ENCODE measurements at places on chromosomes 3 and 15.

GRCh38 chr3:38597502-38598060 is 51.9 kb downstream of the SCN5A start:
- no peak for DNase-seq

GRCh38 chr15:86611417-86612040 is 531.9 kb downstream of the AGBL1 start:
- no peak for DNase-seq

GRCh38 chr3:128492671-128493569 is at the start of gene GATA2:
GATA2 (minus strand) TSS chr3:128493201; CDS start chr3:128487031, 6,170 bp downstream.
- DNase-seq, result no peak

DNA sequence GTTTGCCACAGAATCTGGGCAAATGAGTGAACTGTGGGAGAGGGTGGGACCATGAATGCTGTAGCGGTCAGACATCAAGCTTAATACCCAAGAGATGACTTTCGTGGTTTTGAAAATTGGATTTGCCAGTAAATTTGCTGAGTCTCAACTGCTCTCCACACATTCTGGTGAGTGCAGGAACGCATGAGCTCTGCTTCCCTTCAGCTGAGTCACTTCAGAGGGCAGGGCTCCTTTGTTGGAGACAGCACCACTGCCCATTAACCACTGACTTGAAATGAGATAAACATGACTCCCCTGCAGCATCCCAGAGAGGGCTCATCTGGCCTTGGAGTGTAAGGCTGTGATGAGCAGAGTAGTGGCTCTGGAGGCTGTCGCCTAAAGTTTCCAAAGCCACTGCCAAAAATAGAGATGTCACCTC is 22.6 kb downstream of the RARRES1 start:
- DNase-seq, result no peak

DNA sequence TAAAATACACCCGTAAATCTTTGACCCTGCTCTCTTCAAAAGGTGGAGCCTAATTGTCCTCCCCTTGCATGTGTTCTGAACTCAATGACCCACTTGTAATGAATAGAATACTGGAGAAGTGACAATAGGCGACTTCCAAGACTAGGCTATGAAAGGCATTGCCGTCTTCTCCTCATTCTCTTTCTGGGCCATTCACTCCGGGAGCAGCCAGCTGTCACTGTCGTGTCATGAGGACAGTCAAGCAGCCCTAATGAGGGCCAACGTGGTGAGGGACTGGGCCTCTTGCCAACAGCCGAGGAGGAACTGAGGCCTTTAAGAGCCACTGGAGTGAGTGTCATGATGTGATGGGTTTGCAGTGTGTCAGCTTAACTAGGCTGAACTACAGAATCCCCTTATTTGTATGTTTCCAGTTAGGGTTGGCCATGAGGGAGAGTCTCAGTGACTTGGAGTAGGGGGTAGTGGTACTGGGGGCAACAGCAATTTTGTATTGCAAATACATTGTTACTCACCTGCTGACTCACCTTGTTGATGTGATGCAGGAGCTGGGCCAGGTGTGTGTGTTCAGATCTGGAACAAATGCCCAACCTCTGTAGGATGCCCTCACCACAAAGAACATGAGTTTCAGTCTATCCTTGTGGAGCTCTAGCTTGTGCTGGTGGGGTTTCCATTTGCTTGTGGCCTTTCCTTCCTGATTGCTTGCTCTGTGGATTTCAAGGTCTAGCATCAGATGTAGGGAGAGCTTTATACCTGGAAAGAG is 188.5 kb upstream of the PROK2 start:
- no peak for DNase-seq

GRCh38 chr3:195911041-195911945 is 2.9 kb upstream of the TNK2 start:
- no peak for DNase-seq

DNA sequence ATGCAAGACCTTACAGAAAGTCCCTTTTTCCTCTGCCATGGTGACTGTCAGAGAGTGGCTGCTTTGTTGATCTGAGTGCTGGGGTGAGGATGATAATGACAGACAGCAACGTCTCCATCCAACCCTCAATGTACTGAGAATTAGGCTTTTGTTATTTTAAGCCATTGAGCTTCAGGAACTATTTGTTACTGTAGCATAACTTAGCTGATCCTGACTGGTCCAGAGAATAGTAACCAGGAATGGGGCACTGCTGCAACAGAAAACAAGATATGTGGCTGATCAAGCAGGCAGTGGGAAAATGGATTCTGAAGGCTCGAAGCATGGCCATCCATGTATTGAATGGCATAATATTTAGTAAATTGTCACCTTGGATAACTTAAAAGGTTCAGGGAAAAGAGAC is 5.2 kb upstream of the KLF13 start:
- DNase-seq, result no peak

DNA sequence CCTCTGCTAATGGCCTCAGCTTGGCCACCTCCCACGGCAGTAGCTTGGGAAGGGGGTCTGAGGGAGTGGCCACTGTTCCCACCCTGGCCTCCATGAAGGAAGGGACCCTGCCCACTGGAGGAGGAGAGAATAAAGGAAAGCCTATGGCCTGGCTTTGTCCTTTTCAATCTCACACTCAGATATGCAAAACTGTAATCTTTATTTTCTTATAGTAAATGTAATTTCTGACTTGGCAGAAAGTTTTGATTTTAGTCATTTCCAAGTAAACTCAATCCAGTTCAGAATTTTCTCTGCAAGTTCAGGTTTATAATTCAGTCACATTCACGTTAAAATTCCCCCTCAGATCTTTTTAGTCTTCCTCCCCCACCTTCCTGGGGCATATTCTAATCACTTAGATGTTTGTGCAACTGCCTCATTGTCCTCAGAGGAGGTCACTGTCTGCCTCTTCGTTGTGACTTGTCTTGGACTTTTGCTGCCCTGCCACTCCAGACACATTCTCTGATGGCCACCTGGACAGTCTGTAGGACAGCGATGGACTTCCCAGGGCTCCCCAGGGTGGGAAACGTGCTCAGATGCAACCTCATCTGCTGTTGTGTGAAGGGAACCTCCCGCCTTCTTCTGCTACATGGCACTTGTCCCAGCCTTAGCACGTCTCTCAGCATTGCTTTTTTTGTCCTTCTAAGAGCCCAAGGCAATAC is 222.8 kb upstream of the TBL1XR1 start:
- DNase-seq, result no peak

GRCh38 chr15:80440024-80440423 is 35.8 kb downstream of the ARNT2 start:
- no peak for DNase-seq

DNA sequence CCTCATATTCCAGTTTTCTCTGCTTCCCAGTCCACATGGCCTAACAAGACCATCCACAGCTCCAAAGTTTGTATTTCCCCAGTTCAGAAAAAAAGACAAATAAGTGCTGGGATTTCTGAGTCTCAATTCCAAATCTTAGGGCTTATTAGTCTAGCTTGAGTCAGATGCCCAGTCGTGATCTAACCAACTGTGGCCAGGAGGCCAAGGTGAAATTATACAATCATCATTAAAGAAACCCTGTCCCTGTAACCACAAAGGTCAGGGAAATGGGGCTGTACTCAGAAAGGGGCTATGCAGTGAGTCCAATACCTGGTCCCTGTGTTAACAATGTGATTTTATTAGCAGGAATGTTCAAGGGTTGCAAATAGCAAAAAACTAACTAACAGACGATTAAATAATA is 40.5 kb upstream of the MITF start:
- no peak for DNase-seq

DNA sequence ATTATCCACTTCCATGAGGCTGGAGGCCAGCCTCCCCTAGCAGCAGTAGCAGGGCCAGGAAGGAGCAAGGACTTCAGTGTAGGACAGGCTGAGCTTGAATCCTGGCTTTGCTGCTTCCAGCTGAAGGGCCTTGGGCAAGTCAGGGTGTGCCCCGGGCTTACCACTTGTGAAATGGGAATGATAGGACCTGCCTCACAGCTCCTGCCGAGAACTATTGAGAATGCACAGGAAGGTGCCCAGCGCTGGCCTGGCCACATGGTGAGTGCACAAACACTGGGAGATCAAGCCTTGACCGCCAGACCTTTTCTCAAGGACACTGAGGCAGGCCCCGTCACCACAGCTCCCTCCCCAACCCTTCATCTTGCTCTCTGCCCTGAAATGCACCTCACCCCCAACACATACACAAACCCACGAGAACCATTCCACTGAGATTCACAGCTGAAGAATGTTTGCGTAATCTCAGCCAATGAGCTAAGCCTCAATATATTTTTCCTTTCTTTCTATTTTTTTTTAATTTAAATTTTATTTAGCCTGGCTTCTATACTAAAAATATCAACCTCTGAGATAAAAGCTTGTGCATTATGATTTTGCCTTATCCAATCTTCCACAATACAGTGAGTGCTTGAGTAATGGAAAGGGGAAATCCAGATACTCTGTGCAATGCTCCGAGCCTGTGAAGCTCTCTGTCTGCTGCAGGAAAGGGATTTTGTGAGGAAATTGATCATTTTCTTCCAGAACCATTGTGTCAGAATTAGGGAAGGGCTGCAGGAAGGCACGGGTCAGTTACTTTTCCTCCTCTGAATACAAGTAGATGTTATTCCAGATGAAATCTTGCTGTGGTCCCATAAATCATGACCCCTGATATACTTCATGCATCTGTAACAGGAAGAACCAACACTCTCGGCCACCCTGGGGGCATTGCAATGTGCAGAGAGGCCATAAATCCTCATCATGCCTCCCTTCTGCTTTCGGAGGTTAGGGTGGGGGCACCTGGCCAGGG is 193.9 kb downstream of the TLE3 start:
- no peak for DNase-seq

- no peak for DNase-seq
Measured at GRCh38 chr15:56886363-56886931, 32.0 kb upstream of the TCF12 start.

DNA sequence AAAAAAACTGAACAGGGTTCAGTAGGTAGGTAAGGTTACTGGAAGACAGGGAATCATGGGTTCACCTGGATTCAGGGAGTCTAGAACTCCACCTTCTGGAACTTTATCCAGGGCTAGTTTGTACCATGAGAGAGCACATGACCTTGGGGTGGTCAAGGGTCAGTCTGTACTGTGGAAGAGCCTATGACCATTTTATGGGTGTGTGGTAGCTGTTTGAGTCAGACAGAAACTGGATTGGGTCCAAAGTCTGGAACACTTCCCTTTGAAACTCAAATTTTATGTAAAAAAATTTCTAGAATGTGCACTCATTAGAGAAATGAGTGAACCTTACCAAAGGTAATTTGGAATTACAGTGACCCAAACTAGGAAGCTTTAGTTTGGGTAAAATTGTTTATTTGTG is 486.0 kb upstream of the AGTR1 start:
- no peak for DNase-seq

- DNase-seq, result no peak
Measured at GRCh38 chr3:174156200-174156599, 702.9 kb upstream of the NAALADL2 start.

- no peak for DNase-seq
Measured at GRCh38 chr3:71563827-71564226, 19.7 kb downstream of the FOXP1 start.

- no peak for DNase-seq
Measured at GRCh38 chr15:59801649-59802048, 112.5 kb upstream of the BNIP2 start.

DNA sequence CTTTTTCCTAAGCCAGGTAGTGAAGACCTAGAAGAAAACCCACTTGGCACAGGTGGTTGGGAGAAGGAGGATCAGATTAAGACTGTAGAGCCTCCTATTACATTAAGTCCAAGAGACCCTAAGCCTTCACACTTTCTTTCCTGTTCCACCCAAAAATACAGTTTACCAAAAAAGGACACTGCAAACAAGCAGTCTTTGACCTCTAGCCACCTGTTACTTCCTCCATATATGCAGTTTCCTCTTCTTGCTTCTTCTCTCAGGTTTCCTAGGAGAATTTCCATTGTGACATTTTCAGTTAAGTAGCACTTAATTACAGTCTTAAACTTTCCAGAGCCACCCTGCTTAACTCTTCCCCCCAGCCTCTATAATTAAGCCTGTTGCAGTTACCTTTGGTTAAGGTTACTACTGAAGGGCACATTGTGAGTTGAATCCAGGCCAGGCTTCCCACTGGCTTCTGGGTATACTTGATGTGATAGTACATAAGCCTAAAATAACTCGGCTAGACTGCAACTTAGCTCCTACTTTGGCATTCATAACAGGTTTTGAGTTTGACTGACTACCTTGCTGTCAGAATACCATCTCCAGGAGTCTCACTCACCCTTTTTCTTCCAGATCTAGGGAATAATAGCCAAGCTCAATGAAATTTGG is 114.2 kb upstream of the UMPS start:
- DNase-seq, result no peak

GRCh38 chr15:63408524-63408923 is 26.9 kb upstream of the CA12 start:
- DNase-seq, result no peak

GRCh38 chr3:21508246-21508645 is 242.8 kb downstream of the ZNF385D start:
- DNase-seq, result no peak
